ENCODE measurements at places on chromosomes 2 and 18. TPM values are rescaled to one million over a fixed set of nuclear protein-coding genes. Genes with fewer than 3 reads are reported as not detected.

Gene LOXL3
- total RNA-seq, result 0.32 TPM

Gene ZNF236
- total RNA-seq, result 33.3 TPM

Gene IL1RL1
- 0.19 TPM for total RNA-seq

Gene LRATD1
- not detected for total RNA-seq

Gene MPV17
- total RNA-seq, result 64.5 TPM

Gene RAPGEF4
- 0.38 TPM for total RNA-seq

Gene KCNG2
- total RNA-seq, result not detected

Gene METAP1D
- 11.4 TPM for total RNA-seq

Gene HOXD10
- total RNA-seq, result not detected

Gene PECR
- 17.4 TPM for total RNA-seq

Gene TEKT4
- total RNA-seq, result not detected

Gene ZRANB3
- total RNA-seq, result 3.3 TPM

Gene PRSS56
- total RNA-seq, result not detected

Gene CCDC85A
- total RNA-seq, result not detected

Gene RNF144A
- 46.3 TPM for total RNA-seq

Gene CYS1
- total RNA-seq, result not detected

Gene CFAP65
- total RNA-seq, result 0.16 TPM

Gene EFHD1
- total RNA-seq, result 2.2 TPM

Gene SP9
- not detected for total RNA-seq

Gene HOXD1
- not detected for total RNA-seq

Gene COLEC11
- total RNA-seq, result not detected

Gene PLA2R1
- total RNA-seq, result not detected

Gene SOCS6
- total RNA-seq, result 0.30 TPM

Gene HOXD12
- not detected for total RNA-seq

Gene LIPG
- 0.76 TPM for total RNA-seq

Gene ZSCAN30
- total RNA-seq, result 19.6 TPM

Gene RGPD4
- 0.37 TPM for total RNA-seq

Gene ACVR2A
- total RNA-seq, result 11.4 TPM

Gene TBR1
- total RNA-seq, result not detected

Data from T-cell (primary cell).